Stimulated activated CD8-positive, alpha-beta memory T cell treated with anti-CD3 and anti-CD28 coated beads, Interleukin-4, amount 100 ng/mL, for 1 hour (primary cell): ENCODE measurements at places on chromosomes 2 and 18.

DNA sequence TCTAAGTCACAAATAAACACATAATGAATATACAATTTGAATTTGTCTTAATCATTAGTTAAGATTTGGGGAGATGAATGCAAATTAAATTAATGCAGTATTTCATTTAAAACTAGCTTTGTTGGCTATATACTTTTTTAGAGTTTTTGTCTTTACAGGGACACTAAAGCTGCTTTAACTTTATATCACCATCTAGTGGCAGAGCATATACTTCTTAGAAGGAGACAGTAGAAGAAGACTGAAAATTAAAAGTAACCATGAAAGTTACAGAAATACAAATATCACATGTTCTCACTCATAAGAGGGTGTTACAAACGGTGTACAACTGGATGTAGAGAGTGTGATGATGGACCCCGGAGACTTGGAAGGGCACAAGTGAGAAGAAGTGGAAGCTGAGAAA, 268.3 kb upstream of the NETO1 start:
- no peak for DNase-seq

GRCh38 chr18:76546436-76546835, 51.4 kb upstream of the ZNF516 start:
- no peak for DNase-seq

- DNase-seq: no peak
Measured at GRCh38 chr2:171991027-171991426, 8.7 kb upstream of the METAP1D start.

GRCh38 chr2:144753416-144753815, 233.5 kb upstream of the ZEB2 start:
- no peak for DNase-seq

DNA sequence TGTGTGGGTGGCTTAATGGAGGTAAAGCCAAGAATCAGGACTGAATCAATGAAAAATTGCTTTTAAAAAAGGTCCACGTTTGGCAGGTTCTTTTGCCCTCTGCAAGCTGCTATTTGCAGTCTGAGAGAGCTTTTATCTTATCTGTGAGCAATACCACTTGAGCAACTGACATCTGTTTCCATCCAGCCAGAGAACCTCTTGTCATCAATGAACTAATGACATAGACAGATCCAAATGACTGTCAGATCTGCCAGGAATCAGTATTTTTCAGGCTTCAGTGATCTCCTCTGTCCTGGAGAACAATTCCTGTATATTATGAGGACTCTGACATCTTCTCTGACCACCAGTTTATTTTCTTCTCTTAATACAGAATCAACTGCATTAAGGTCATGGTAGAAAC, 608.1 kb downstream of the LRP1B start:
- DNase-seq: no peak

GRCh38 chr2:56263876-56264275, 80.1 kb downstream of the CCDC85A start:
- DNase-seq: no peak

GRCh38 chr2:102208774-102209173, 22.0 kb downstream of the IL1RL2 start:
- no peak for DNase-seq

DNA sequence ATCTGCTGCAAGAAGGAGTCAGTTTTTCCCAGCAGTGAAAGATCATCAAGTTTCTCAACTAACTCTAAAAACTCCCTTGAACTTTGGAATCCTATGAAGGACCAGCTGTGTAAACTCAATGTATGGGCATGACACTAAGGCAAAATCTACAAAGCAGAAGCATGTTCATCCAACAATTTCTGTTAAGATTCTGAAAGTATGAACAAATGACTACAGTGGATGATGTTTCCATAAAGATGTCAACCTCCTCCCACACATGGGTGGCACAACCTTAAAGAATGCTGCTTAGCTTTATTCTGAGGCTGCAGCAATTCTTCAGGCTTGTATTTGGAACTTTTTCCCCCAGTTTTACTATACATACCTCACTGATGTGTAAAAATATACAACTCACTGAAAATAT, 47.2 kb downstream of the WDR33 start:
- DNase-seq: no peak

- DNase-seq: no peak
Measured at GRCh38 chr2:38243186-38243880, 133.7 kb downstream of the ATL2 start.

DNA sequence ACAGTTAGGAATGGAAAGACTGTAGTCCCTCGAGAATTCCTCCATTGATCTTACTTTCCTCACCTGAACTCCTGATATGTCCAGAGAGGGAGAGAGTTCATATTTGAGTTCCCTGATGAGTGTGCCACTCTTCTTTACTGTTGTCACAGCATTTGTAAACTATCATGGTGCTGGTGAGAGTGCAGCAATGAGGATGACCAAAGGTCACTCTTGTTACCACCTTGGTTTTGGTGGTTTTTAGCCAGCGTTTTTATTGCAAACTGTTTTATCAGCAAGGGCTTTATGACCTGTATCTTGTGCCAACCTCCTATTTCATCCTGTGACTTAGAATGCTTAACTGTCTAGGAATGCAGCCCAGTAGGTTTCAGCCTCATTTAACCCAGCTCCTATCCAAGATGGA, 1062.5 kb downstream of the BCL11A start:
- DNase-seq: no peak

GRCh38 chr2:124121760-124122275, 96.7 kb downstream of the CNTNAP5 start:
- DNase-seq: no peak

GRCh38 chr2:135311268-135311667, 219.8 kb downstream of the ZRANB3 start:
- DNase-seq: no peak

- no peak for DNase-seq
Measured at GRCh38 chr2:213640738-213641425, 356.6 kb downstream of the SPAG16 start.

- no peak for DNase-seq
Measured at GRCh38 chr2:230920167-230920566, 4.9 kb downstream of the GPR55 start.

- DNase-seq: no peak
Measured at GRCh38 chr2:99420031-99420430, 69.8 kb downstream of the REV1 start.

GRCh38 chr2:196248467-196249094, 77.2 kb upstream of the STK17B start:
- no peak for DNase-seq

DNA sequence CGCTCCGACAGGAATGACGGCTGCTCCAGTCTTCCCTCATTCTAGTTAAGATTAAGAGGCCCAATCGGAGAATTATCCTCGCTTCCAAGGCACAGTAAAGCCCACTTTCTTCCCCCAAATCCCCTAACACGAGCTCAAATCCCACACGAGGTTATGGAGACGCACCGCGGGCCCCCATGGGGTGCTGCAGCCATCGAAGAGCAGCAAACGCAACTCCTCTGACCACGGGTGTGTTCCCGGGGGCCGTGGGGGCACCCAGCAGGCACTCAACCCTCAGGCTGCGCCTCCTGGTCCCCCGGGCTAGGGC, 446 bp downstream of the COPS9 start:
- DNase-seq: no peak

GRCh38 chr2:37707393-37707792, 36.0 kb upstream of the CDC42EP3 start:
- DNase-seq: no peak

- peak; percentile 29 for DNase-seq
Measured at GRCh38 chr2:207530160-207531031, 634 bp downstream of the CREB1 start.

GRCh38 chr2:216149741-216150140, 40.6 kb downstream of the XRCC5 start:
- DNase-seq: no peak

DNA sequence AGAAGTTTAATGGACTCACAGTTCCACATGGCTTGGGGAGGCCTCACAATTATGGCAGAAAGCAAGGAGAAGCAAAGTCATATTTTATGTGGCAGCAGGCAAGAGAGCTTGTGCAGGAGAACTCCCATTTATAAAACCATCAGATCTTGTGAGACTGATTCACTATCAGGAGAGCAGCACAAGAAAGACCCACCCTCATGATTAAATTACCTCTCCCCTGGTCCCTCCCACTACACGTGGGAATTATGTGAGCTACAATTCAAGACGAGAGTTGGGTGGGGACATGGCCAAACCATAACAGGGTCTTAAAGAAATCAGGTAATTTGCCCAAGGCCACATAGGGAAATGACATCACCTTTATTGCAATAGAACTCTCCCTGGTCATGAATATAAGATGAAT, 1073.3 kb upstream of the ACVR2A start:
- no peak for DNase-seq

GRCh38 chr18:49738721-49739120, 74.6 kb downstream of the ACAA2 start:
- no peak for DNase-seq

GRCh38 chr2:138504546-138505235, 3.1 kb downstream of the SPOPL start:
- DNase-seq: no peak

- no peak for DNase-seq
Measured at GRCh38 chr2:78417355-78417754, 608.1 kb upstream of the REG3G start.
